ENCODE measurements at places on chromosomes 2 and 18.

- DNase-seq, result no peak
Measured at GRCh38 chr2:44560352-44560751, 198.6 kb downstream of the CAMKMT start.

GRCh38 chr2:147927053-147927588, 82.3 kb downstream of the ACVR2A start:
- DNase-seq, result no peak

DNA sequence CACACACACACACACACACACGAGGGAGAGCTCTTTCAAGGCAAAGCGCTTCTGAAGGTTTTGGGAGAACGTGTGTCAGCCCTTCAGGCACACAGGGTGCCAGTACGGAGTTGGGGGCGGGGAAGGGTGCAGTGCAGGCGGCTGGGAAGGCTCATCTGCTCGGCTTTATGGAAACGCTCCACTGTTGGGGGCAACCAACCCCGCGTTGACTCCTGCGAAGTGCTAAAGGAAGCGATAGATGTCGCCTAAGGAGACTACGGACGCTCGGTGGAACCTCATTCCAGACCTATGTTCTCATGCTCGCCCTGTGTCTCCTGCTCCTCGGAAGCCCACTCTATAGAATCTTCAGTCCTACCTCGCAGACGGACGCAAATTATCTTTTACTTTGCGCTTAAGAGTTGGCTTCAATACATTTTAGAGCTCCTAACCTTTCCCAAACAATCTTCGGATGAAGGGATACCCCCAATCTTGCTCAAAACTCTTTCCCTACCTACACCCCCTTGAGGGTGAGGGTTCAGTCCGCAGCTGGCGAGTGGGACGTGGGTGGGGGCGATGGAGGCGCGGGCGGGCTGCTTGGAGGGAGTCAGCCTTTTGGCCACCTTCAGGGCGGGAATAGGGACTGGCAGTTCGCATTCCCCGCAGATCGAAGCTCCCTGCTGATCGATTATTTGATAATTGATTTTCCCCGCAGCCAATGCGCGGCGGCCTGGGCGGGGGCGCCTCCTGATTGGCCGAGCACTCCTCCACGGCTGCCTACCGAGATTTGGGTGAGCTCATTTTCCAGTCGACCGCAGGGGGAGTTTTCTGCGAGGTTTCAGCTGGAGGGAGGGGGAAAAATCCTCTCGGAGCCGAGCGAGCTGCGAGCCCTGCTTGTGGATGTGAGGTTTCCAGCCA, 1.9 kb upstream of the MEIS1 start:
- peak; percentile 73 for DNase-seq

DNA sequence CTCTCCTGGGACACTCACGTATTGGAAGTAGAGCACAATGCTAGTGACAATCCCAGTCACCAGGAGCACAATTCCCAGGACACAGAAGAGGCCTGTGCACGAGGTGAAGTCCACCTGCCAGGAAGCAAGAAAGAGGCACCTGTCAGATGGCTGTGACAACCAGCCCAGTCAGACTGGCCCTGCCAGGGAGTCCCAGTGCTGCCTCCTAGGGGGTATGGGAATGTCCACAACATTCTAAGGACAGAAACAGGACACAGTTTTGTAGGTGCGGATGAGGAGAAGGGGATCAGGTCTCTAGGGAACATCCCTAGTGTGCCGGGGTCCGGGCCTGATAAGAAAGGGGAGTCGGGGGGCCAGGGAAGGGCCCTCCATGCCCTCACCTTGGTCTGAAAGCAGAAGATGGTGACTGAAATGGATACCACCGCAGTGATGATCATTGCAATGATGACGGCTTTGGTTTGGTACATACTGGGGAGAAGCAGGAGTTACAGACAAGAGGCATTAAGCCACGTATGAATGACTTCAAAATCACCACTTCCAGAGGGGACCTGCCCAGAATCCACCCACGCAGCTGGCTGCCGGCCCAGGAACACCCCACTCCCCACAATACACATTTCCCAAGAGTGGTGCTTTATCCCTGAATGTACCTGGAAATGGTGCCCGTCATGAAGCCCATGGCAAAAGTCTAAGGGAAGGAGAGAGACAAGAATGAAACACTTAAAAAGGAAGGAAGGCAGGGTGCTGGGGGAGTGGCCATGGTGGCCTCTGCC, 6.9 kb downstream of the PNKD start:
- DNase-seq, result no peak

- DNase-seq, result no peak
Measured at GRCh38 chr18:12879840-12880540, 4.0 kb downstream of the PTPN2 start.

DNA sequence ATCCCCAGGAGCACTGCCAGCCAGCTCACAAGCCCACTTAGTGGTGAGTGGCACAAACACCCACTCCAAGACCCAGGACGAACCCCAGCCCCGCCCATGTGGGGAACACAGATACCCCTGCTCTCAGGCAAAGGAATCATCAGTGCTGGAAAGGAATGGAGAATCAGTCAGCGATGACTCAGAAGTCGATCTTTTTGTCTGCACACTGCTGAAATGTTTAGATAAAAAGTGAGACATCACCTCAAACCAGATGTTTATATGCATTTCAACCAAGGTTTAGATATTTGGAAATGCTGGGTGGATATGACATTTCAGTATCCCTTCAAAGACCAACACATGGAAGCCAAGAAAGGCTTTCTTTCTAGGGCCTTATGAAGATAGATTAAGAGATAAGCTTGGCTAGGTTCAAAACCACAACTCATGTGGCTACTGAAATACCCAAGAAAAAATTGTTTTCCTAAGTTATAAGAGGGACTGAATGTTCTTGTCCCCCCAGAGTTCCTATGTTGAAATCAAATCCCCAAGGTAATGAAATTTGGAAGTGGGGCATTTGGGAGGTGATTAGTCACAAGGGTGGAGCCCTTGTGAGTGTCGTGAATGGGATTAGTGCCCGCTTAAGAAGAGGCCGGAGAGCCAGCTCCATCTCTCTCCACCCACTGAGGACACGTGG, 43.7 kb downstream of the POU3F3 start:
- no peak for DNase-seq

DNA sequence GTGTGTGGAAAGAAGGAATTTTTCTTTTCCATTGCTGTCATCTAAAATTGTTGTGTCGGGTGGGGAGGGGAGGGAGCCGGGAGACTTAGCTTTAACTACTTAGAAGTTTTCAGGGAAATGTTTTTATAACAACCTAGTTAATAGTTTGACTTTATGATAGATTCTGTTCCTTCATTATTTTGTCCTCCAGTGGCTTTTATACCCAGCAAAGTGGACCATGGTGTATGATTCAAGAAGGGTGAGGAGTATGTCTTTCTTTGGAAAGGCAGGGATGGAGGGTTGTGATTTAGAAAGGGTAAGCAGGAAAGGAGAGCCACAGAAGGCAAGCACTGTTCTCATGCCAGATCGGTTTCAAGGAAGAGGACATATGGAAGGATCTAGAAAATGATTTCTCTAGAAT, 261.8 kb downstream of the NEDD4L start:
- DNase-seq, result no peak

- no peak for DNase-seq
Measured at GRCh38 chr2:26409785-26410184, 8.1 kb downstream of the DRC1 start.
